SW 1271 (cell line): ENCODE measurements at places on chromosomes 16 and 17.

DNA sequence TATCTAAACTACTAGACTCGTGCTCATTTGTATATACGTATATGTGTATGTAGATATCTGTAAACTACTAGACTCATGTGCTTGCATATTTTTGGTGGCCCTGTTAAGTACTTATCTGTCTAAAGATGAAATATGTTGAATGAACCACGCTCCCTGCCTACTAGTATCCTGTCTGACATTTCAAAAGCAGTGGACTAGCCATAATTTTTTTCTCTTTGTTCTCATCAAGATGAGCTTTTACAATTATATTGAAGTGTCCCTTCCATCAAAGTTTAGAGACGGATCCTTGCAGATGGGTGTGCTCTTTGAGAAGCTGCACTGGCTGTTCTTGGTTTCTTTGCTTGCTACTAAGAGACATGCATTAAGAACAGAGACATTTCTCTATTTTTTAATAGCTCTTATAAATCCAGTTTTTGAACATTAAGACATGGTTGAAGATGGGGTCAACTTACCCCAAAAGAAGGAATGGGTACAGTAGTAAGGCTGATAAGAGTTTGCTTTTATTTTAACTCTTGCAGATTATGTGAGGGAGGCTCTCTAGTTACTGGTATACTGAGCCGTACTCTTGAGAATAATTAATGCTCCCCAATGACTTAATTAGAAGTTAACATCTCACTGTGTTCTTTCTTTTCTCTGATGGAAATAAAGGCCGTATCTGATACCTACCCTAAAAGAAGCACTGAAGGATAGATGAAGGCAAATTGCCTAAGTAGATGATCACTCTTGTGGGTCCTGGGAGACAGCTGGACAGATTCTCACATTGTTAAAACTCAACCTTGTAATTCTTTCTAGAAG is 3.4 kb downstream of the CNTNAP4 start:
- no peak for DNase-seq

GRCh38 chr16:70428178-70428998 is 10.5 kb downstream of the ST3GAL2 start:
- DNase-seq, result peak; percentile 96

DNA sequence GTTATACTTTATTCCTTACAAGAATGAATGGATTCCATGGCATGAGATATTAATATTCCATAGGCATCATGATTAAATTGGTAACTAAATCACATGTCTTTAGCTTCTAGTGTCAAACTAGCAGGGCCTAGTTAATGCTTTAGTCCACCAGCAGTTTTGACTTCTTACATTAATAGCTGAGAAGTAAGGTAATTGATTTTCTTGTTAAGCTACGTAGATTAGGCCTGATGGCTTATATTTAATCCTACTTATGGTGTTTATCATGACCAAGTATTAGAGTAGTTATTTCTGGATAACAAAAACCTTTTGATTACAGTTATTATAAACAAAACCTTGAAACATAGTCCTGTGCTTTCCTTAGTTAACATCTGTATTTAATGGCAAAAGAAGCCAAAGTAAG is 184.5 kb downstream of the TANC2 start:
- no peak for DNase-seq

DNA sequence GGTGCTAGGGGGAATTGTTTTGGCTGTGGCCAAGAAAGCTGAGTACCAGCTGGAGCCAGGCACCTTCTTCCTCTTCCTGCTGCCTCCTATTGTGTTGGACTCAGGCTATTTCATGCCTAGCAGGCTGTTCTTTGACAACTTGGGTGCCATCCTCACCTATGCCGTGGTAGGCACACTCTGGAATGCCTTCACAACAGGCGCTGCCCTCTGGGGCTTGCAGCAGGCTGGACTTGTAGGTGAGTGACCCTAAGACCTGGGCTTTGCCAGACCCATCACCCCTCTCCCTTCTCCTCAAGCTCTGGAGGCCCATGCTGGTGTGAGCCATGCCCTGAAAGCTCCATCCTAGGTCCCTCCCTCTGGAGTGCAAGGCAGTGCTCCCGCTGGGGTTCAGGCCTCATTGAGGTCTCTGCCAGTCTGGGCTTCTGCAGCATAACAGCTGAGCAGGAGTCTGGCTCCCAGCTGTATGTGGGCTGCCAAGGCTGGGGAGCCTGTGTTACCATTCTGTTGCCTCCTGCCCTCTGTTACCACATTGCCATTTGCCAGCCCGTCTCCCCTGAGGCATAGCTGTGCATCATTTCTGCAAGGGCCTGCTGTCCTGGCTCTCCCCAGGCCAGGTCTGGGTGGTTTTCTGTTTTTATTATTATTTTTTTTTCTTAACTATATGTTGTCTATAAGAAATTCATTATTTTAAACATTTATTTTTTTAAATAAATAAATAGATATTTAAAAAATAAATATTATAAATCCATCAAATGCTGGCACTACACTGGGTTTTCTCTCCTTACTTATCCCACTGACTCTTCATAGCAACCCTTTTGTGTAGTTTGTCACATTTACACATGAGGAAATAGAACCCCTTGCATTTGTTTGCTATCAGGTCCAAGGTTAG is 4.1 kb downstream of the SLC9A5 start:
- no peak for DNase-seq

- no peak for DNase-seq
These were observed 80.3 kb downstream of the FTO start for GRCh38 chr16:53784291-53784690.

DNA sequence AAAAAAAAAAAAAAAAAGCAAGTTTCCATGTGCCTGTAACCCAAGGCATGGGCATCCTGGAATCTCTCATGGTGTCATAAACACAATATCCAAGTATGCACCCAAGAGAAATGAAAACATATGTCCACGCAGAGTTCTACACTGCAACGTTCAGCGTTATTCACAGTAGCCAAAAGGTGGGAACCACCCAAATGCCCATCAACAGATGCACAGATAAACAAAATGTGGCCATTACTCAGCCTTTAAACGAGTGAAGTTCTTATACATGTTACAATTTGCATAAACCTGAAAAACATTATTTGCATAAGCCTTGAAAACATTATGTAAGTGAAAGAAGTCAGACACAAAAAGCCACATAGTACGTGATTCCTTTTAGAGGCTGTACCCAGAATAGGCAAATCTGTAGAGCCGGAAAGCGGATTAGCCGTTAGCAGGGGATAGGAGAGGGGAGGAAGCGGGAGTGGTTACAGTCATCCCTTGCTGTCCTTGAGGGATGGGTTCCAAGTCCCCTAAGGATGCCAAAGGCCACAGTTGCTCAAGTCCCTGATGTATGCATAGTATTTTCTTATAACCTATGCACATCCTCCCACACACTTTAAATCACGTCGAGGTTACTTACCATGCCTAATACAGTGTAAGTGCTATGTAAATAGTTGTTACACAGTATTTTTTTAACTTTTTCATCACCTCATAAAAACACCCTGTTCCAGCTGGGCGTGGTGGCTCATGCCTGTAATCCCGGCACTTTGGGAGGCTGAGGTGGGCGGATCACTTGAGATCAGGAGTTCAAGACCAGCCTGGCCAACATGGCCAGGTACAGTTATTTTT is 47.3 kb upstream of the DNAH17 start:
- no peak for DNase-seq

GRCh38 chr17:34579979-34580684 is 750 bp downstream of the TMEM132E start:
- DNase-seq, result no peak

GRCh38 chr17:81825841-81826466 is 7.1 kb downstream of the MCRIP1 start:
- no peak for DNase-seq

- DNase-seq, result no peak
These were observed 11.5 kb downstream of the SMG6 start for GRCh38 chr17:2292100-2292499.

DNA sequence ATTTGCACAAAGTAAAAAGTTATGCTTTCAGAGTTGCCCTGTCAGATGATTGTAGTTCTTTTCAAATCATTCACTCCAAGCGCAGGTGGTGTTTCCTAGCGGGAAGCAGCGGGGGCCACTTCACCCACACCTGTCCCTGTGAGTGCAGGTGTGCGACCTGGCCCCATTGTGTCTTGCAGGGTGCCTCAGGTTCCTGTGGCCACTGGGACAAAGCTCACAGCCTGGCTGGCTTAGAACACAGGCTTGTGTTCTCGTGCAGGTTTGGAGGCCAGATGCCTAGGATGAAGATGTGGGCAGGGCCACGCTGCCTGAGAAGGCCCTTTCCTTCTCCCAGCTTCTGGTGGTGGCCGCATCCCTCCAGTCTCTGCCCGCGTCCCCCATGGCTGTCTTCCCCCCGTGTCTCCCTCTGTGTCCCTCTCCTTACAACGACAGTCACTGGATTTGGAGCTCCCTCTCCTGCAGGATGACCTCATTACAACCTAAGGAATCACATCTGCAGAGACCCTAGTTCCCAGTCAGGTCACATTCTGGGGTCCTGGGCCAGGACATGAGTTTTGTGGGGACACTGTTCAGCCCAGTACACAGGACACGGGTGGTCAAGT is 90.5 kb downstream of the NPIPB11 start:
- peak; percentile 32 for DNase-seq

GRCh38 chr16:4496305-4496704 is 20.1 kb downstream of the HMOX2 start:
- no peak for DNase-seq

DNA sequence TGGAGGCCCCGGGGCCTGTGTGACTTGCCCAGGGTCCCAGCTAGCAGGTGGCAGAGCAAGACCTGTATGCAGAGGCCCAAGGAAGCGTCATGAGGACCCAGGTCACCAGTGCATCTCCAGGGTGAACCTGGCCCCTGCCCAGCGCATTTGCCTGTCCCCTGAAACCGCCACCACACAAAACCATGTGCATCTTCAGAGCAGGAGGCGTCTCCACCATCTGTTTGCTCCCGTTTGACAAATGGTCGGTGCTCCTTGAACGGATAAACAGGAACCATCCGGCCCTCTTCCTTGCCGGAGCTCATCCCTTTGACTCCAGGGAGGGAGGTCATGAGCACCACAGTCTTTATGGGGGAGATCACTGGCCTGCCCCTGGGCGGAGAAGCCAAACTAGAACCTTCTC is 62.5 kb downstream of the JPH3 start:
- DNase-seq, result no peak

GRCh38 chr17:57823469-57824401 is 26.1 kb downstream of the MRPS23 start:
- DNase-seq, result no peak

DNA sequence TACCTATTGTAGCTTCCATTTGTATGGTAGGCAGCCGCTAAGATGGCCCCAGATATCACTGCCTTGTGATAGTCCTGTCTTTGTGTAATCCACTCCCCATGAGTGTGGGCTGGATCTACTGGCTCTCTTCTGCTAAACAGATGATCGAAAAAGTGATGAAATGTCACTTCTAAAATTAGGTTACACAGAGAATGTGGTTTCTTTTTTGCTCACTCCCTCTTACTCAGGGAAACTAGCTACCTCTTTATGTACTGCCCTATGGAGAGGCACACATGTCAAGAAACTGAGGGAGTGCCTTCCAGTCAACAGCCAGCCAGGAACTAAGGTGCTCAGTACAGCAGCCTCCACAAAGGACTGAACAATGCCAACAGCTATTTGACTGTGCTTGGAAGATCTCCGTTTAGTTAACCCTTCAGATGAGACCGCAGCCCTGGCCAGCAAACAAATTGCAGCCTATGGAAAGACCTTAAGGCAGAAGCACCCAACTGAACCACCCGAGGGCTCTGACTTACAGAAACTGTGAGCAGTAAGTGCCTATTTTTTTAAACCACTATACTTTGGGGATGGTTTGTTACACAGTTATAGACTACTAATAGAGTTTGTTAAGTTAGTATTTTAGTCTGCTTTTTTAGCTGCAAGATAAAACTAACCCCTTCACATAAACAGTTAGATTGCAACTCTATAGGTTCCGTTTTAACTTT is 113.2 kb upstream of the MAF start:
- no peak for DNase-seq

DNA sequence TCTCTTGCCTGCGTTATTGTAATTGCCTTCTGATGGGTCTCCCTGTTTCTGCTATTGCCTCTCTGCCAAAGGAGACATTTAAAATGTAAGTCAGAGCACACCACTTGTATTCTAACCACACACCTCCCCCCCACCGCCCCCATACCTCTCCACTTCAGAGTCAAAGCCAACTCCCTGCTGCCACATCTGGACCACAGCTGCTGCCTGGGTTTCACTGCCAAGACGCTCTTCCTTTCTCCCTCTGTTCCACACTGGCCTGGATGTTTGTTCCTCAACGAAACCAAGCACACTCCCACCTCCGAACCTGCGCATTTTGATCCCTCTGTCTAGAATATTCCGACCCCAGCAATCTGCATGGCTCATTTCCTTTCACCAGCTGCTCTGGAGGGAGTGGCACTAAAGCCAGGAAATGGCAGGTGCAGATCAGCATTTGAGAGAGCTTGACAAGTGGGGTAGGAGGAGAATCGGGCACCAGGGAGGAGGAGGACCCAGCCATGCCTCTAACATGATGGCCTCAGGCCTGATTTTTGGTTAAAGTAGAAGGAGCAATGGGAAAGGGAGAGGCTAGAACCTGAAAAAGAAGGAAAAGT is 92.4 kb upstream of the HS3ST2 start:
- no peak for DNase-seq

DNA sequence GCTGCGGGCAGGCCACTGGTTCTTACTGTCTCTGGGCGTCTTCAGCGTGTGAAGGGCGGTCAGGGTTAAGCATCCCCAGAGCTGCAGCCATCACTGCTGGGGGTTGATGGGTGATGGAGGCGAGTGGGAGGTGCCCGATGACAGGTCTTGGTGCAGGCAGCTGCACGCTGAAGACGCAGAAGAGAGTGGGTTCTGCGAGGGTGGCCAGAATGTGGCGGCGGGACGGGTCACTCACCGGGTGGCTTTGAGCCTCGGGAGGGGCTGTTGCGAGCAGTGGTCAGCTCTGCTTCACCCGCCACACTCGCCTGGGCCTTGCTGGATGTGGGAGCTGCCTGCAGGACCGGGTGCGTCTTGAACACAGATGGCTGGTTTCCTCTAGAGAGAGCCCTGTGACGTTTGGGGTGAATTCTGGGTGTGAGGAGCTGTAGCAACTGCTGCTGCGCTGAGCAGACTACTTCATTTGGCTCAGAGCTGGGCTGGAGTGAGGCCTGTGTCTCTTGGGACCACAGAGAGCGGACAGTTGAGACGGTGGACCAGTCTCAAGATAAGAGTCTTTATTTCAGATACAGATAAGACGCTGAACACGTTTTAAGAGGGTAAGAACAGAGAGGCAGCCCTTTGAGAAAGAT is 44.6 kb upstream of the ZNF750 start:
- no peak for DNase-seq

DNA sequence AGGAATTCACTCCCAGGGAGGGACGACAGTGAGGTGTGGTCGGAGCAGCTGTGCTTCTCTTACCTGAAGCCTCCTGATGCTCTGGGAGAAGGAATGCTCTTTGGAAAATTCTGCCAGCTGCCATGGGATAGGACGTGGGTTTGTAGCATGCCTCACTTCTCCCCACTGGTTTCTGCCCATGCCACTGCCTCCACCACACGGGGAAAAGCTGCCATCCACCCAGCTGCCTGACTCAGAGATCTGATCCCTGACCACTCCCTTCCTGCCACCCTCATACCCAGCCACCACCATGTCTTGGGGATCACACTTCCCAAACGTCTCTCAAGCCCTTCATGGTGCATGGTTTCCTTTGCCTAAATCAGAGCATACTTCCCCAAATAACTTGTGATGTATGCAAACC is 80.0 kb downstream of the CPPED1 start:
- DNase-seq, result no peak

GRCh38 chr16:2084895-2085625 is 37.3 kb downstream of the TSC2 start:
- DNase-seq, result no peak

GRCh38 chr17:78124081-78124835 is 4.3 kb downstream of the TMC6 start:
- no peak for DNase-seq
